ENCODE measurements at places on chromosomes 16 and 17.

GRCh38 chr17:74094651-74095050 is 108.8 kb upstream of the RPL38 start:
- no peak for DNase-seq

GRCh38 chr17:68676856-68677255 is 75.7 kb upstream of the FAM20A start:
- no peak for DNase-seq

DNA sequence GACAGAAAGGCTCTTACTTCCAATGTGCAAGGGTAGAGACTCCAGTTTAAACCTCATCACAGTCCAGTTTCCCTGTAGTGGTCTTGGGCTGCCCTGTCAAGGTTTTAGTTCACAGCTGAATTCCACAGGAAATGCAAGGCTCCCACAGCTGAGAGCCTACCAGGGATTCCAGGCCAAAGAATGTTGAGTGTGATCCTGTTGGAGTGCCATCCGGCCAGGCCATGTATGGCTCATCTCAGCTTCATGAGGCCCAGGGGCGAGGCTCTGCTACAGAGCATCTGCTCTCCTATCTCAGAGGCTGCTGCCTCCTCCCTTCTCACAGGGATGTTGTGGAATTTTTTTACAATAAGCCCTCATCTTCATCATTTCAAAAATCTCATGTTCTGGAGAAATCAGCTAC is 239.8 kb upstream of the CCL2 start:
- no peak for DNase-seq

GRCh38 chr17:74972107-74972972 is at the start of gene HID1:
HID1 (minus strand) TSS chr17:74972759; CDS start chr17:74972656, 103 bp downstream.
- DNase-seq, result no peak

DNA sequence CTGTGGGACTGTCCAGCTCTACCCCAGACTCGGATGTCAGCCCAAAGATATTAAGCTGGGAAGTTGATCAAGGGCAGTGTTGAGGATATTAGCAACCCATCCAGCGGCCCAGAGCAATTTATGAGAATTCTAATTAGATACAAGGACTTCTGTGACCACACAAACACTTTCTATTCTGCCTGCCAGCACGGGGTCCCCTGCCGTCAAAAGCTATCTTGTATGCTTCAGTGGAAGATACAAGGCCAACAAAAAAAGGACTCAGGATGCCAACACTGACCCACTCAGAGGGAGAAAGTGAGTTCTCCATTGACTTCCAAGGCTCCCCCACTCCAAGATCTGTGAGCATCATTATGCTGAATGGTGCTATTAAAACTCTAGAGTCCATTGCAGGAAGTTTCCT is 390.7 kb downstream of the GRIN2A start:
- no peak for DNase-seq

DNA sequence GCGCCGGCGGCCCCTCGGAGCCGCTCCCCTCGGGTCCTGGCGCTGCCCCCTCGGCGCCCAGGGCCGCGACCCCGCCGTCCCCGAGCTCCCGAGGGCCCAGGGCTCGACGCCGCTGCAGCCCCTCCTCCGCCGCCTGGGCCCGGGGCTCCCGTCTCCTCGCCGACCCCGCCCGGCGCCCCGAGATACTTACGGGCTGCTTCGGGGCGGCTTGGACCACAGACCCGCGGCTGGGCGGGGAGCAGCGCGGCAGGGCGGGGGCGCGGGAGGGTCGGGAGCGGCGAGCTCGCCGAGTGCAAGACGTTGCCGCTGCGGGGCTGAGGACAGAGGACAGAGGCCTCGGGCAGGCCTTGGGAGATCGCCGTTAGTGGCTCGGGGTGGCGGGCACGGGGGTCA is 290 bp downstream of the TOB1 start:
- DNase-seq, result no peak

DNA sequence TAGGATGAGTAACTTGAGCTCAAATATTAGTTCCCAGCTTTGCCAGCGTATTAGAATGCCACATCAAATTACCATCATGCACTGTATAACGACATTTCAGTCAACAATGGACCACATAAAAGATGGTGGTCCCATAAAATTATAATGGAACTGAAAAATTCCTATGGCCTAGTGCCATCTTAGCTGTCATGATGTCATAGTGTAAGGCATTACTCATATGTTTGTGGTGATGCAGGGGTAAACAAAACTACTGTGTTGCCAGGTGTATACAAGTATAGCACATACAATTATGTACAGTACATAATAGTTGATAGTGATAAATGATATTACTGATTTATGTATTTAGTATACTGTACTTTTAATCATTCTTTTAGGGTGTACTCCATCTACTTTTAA is 54.4 kb upstream of the NETO2 start:
- DNase-seq, result no peak

- DNase-seq, result no peak
Observed at GRCh38 chr17:71052971-71053370, 883.6 kb downstream of the KCNJ2 start.

- no peak for DNase-seq
Observed at GRCh38 chr17:285751-286422, 66.7 kb downstream of the RPH3AL start.

DNA sequence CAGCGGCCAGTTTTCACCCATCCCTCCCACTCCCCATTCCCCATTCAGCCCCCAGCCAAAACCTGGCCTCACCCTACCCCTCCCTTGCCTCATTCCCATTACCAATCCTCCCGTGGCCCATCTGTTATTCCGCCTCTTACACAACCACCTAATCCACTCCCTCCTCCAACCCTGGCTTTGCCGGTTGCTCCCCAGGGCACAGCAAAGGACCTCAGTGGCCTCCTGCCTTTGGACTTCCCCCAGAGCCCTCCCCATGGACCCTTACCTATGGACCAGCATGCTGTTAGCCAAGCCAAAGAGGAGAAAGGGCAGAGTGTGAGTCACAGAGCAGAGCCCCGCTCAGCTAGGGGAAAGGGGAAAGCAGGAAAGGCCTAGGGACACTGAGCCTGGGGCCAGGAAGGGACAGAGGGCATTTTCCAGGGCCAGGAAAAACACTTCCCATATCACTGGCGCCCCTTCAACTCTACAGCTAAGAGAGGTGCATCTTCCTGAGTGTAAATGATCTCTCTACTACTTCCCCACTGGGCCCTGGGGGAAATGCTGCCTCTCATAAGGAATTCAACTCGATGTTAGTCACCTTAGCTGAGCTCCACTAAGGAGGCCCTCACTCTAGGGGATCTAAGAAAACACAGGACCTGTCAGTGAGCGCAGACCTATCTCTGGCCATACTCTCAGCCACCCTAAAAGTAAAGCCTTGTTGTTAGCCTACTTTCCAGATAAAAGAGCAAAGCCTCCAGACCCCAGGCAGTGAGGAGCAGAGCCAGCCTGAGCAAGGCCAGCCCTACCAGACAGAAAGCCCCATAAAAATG is 10.6 kb downstream of the PEMT start:
- DNase-seq, result no peak
